ENCODE measurements at places on chromosomes 5 and 9.

- DNase-seq: no peak
Observed at GRCh38 chr5:133520062-133520461, 92.3 kb downstream of the FSTL4 start.

GRCh38 chr5:150809363-150809762 is 30.8 kb downstream of the SMIM3 start:
- peak; percentile 67 for DNase-seq

DNA sequence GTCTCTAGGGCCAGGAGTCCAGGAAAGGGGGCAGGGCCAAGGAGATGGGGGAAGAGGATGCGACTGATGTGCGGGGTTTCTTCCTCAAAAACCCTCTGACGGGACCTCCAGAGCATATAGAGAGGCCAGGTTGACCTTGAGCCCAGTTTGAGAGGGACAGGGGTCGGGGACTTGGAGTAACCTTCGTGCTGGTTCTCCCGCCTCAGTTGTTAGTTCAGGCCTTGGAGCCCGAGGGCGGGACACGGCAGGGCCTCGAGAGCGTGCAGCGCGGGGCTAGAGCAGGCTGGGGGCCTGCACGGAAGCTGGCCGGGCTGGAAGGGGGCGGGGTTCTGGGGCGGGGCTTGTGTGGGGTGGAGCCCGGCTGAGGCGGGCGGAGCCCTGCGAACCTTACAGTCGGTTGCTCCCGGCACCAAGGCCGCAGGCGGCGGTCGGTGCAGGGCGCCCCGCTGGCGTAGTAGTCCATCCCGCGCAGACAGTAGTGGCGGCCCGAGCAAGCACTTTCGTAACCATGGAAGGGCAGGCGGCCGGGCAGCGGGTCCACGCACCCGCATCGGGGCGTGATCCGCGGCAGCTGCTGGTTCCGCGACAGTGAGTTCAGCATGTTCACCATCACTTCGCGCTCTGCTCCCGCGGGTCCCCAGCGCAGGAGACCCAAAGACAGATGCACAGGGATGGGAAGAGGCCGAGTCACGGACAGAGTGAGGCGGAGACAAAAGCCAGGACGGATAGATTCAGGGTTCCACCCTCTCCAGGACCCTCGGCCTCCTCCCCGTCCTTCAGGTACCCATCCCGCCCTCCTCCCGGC is 4.0 kb upstream of the MYORG start:
- DNase-seq: peak; percentile 64

DNA sequence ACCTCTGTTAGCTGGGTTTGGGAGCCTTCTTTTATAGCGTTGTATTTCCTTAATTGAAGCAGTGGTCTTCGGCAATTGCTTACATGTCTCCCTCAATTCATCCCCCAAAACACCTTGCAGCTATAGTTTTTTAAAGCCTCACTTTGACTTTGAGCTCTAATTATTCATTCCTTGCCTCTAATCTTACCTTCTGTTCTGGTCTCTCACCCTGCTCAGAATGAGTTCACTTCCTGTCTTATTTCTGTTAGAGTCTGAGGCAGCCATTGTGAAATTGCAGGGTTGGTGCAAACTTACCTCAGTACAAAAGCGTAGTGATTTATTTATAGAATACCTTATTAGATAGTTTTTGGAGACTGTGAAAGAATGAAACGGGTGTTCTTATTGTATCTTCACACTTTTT is 35.0 kb downstream of the AOPEP start:
- no peak for DNase-seq

DNA sequence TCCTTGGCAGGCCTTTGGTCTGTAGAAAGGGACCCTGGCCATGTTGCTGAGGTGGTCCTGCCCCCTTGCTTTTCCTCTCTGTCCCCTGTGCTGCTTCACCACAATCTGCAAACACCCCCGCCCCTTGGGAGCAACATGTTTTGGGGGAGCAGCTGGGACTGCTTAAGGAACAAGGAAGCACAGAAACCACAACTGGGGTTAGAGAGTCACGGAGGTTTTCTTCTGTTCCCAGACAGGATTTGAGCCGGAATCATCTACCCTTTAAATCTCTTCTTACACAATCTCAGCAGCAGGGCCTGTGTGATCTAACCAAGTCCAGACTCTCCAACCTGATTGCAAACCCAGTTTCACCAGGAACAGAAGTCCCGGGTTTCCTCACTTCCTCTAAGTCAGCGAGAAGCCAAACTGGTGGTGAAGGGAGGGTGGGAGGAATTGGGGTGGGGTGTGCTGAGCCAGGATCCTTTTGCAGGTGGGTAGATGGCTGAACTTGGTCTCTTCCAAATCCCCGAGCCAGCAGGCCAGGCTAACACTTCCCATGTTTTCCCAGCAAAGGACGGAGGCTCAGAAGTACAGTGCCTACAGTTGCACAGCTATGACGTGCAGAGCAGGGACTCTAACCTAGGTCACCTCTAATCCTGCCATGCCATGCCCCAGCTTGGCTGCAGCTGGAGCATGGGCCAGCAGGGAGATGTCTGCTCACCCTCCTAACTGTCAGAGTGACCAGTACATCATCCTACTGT is 25.0 kb downstream of the SH3PXD2B start:
- no peak for DNase-seq

DNA sequence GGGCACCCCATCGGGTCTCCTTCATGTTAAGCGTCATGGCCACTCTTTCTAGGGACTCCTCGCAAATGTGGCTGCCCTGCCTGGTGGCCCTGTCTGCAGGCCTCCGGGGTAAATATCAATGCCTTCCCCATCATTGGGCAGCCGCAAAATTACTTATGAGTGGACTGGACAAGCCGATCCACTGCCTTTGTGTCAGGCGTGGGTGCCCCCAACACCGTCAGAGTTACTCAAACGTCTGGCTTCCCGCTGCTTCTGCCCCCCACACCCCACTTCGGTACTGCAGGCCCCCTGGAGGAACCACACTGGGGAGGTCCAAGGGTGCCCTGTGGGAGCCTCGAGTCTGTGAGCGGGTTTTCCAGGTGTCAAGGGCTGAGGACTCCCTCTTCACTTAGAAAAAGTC is 3.8 kb downstream of the LHX3 start:
- no peak for DNase-seq

DNA sequence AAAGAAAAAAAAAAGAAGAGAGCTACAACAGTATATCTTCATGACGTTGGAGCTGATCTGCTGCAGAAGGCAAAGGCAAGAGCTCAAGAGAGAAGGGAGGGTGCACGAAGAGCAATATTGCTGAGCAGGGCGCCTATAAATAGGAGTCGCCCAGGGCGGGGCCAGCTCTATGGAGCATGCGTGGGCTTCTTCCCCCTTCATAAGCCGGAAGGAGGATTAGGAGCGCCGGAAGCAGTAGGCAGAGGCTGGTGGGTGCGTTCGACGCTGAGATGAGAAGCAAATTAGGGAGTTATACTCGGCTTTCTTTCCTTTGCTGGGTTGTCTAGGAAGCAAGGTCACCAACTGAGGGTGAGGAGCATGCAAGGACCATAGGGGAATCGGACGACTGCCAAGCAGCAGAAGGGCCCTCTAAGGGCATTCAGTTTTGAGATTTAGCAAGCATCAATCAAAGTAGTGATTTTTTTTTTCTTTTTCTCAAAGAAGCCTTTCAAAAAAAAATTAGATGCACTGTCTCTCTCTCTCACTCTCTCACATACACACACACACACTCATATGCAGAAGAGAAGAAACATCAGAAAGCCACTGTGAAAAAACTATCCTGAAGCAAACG is 496.7 kb downstream of the ENC1 start:
- no peak for DNase-seq

GRCh38 chr5:96128204-96128864 is 166.7 kb upstream of the ELL2 start:
- no peak for DNase-seq

GRCh38 chr9:136074706-136075105 is 20.4 kb downstream of the NACC2 start:
- DNase-seq: no peak

DNA sequence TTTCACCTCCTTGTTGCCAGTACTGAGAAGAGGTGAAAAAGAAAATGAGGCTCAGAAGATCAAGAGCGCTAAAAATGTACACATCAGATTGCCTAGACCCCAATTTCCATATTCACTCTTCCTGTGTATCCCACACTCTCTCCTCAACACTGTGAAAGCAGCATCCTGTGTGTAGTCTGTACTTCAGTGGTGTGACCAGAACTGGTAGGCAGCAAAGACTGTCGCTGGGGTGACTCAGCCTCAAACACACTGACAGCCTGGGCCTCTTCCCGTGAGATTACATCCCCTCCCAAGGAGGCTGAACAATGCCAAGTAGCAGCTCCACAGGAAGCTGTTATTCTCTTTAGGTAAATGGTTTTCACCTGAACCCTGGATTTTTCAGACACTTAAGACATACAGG is 135.5 kb downstream of the CCDC192 start:
- DNase-seq: no peak

DNA sequence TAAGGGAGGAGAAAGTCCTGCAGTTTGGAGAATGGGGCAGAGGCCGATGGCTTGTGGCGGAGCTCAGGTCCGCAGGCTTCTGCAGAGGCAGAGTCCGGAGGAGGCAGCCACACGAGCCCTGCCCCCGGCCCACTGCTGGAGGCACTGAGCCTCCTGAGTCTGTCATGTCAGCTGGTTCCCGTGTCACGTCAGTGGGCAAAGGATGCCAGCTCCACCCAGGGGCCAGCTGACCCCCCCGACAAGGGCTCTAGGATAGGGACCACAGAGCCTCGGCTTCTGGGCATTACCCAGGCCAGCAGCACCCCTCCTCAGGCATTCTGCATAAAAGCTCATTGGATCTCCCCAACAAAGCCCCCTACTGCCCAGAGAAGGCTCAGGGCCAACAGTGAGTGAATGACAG is 8.5 kb downstream of the SH3PXD2B start:
- DNase-seq: no peak

GRCh38 chr5:132479111-132479951 is 11.2 kb downstream of the IRF1 start:
- DNase-seq: no peak

DNA sequence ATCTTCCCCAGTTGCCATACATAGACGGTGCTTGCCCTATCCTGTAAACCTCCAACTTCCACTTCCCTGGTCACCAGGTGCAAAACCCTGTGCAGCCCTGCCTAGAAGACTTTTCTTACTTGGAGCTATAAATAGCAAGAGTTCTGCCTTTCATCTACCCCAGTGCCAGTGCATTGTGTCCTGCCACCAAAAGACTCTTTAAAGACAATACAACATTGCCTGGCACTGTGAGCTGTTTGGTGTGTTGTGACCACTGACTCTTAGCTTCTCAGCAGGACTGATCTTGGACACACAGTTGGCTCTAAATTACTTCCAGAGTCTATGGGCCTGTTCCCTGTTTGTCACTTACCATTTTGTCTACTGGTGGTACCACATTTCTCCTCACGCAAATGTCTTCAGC is 608.1 kb downstream of the CDH9 start:
- DNase-seq: no peak

- DNase-seq: no peak
Observed at GRCh38 chr5:131022811-131023497, 142.1 kb downstream of the HINT1 start.

DNA sequence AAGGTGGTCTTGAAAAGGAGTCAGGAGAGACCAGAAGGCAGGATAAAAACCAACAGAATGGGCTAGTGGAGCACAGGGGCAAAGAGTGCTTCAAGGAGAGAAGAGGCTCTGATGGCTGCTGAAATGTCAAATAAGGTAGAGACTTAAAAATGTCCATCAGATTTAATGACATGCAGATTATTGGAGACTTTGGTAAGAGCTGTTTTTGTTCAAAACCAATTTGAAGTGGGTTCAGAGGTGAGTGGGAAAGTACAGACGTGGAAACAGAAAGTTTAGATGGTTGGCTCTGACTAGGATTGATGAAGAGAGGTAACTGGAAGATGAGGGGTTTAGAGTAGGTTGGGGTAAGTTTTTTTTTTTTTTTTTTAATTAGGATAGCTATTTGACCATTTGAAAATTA is 14.1 kb downstream of the SLC25A46 start:
- no peak for DNase-seq

- DNase-seq: no peak
Observed at GRCh38 chr9:4584636-4585035, 77.5 kb upstream of the PLPP6 start.

DNA sequence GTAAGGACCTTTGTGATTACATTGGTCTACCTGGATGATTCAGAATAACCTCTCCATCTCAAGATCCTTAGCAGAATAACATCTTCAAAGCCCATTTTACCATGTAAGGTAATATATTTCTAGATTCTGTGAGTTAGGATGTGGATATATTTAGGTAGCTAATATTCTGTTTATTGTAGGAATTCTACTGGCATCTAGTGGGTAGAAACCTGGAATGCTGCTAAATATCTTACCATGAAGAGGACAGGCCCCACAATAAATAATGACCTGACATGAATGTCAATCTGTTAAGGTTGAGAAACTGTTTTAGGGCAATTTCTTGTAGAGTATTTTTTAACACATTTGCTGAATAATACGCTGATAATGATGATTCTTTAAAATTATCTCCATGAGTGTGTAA is 426.8 kb downstream of the MAN2A1 start:
- DNase-seq: no peak

GRCh38 chr5:14593326-14594021 is 11.9 kb downstream of the OTULINL start:
- no peak for DNase-seq

- no peak for DNase-seq
Observed at GRCh38 chr9:134032456-134033222, 7.4 kb downstream of the BRD3OS start.

DNA sequence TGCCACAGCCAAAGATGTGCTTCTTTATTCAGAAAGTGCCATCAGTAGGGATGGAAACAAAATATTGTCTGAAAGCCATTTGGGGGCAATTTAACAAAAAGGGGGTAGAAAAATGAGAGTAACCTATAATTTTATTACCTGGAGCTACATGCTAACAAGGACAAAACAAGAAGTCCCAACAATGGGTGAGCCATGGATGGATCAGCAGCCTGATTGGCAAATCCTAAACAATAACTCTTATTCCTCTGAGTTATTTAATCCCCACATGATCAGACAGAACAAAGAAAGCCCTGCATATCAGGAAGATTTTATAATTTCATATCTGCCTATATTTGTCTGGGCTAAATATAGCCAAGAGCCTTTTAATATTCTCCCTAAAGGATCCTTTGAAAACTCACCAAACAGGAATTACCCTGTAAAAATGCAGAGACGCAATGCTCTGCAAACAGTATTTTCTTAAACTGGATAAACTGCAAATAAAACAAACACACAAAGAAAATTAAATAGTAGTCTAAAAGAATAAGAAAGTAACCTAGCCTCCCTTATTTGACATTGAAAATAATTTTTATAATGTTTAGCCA is 483.4 kb downstream of the ZNF608 start:
- DNase-seq: no peak

DNA sequence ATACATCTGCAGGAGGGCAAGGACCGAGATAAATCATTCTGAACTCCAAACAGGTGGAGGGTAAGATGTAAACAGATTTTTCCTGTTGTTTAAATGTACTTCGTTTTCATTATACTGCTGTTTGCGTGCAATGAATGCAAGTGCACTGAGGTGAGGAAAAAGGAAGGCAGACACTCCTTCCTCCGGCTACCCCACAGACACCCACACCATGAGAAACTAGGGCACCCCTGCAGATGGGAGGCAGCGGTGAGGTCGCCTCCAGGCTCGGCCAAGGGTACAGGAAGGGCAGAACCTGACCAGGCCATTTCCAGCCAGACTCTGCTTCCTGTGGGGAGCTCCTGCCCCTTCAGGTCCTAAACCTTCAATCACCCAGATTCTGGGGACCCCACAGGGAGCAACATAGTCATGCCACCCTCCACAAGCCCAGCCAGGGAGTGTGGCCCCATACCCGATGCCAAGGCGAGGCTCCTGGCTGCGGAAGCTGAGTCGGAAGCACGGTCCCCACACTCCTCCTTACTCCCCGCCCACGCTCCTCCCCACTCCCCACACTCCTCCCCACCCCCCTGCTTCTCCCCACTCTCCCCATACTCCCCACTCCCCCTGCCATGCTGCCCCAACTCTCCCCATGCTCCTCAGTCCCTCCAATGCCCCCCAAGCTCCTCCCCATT is 37.1 kb downstream of the VAV2 start:
- DNase-seq: no peak

All from NCI-H774 (cell line).